ENCODE measurements at places on chromosomes 2 and 18.

DNA sequence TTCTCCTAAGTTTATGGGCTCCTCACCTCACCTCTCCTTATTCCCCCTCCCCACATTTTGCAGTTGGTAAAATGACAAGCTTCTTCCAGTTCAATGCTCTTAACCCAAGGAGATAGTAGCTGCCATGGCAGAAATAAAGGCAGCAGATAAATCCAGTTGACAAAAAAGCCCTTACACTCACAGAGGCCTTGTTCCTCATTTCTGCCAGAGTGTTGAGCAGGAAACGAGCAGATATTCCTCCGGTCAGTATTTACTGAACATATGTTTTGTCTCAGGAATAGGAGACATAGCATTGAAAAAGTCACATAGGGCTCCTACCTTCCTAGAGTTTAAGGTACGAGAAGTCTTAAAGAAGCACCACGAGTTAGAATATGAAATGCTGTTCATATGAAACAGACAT, 493.7 kb upstream of the TNP1 start:
- no peak for DNase-seq

GRCh38 chr2:133270550-133270949, 297.7 kb downstream of the NCKAP5 start:
- DNase-seq: no peak

GRCh38 chr2:54838585-54839035, 115.1 kb downstream of the EML6 start:
- DNase-seq: peak; percentile 58

- no peak for DNase-seq
These were observed 293.0 kb upstream of the CDH2 start for GRCh38 chr18:28469946-28470345.

DNA sequence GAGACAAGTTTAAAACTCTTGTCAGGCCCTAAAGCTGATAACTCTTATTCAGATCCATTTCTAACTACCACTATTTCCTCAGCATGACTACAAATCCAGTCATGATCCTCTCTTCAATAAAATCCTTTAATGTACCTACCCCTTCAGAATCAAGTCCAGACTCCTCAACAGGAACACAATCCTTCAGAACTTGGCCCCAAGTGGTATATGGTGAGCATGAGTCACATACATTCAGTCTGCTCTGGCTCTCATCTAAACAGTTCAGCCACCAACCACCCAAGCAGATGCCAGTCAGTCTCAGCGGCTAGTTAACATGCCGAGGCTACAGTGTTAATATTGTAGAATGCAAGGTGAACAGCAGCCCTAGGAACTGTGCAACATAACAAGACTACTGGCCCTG, 9.7 kb downstream of the LMAN2L start:
- no peak for DNase-seq

GRCh38 chr2:216350214-216350791, 22.0 kb downstream of the MARCHF4 start:
- DNase-seq: no peak

DNA sequence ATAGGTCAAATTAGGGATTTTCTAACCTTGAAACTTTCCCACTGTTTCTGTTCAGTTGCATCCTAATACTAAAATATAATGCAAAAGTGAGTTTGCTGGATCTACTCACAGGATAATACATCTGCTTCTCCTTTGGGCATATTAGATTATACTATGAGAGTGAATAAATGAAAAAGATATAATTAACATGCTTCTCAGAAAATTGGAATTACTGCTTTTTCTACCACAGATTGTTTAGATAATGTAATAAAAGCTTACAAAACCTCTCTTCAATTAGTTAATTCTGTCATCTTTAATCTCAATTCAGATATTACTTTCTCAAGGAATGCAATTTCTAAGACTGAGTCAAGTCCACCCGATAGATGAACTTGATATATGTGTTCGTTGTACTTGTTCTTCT, 1077.2 kb upstream of the CDH2 start:
- DNase-seq: no peak

DNA sequence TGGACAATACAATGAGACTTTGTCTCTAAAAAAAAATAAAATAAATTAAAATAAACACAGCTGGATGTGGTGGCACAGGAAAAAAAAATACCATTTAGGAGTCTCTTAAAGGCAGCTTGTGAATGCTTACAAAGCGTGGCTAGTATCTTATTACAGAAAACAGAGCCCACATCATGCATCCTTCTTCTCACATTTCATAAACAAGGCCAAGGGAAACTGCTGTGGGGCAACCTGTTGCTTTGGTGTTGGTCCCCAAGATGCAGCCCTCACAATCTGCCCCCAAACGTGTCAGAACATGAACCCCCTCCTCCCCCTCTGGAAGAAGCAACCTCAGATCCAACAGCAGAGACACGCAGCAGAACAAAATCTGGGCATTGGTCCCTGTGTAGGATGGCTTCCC, 2.6 kb downstream of the SLC14A1 start:
- no peak for DNase-seq

- DNase-seq: no peak
These were observed 61.0 kb downstream of the CDCA7 start for GRCh38 chr2:173415431-173416381.

DNA sequence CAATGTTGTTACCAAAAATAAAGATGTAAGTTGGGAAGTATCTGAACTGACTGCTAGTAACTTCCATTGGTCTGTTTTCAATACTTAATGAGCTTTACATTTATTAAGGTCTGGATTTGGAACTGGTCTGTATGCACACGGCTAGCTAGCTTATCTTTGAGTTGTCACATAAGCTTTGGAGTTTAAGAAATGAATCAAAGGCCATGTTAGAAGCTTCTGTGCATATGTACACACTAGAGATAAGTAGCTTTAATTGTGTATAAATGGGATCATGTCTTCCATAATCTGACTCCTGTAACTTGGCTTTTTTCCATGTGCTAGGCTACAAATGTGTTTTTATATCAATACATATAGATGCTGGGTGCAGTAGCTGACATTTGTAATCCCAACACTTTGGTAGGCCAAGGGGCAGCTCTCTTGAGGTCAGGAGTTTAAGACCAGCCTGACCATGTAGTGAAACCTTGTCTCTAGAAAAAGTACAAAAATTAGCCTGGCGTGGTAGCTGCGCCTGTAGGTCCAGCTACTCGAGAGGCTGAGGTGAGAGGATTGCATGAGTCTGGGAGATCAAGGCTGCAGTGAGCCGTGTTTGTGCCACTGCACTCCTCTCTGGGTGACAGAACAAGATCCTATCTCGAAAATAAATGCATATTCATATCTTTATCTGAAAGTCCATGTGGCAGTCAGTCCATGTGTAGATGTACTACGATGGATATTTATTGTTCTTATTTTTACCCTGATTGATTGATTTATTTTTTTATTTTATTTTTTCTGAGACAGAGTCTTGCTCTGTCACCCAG, 27.2 kb downstream of the ATIC start:
- DNase-seq: no peak

DNA sequence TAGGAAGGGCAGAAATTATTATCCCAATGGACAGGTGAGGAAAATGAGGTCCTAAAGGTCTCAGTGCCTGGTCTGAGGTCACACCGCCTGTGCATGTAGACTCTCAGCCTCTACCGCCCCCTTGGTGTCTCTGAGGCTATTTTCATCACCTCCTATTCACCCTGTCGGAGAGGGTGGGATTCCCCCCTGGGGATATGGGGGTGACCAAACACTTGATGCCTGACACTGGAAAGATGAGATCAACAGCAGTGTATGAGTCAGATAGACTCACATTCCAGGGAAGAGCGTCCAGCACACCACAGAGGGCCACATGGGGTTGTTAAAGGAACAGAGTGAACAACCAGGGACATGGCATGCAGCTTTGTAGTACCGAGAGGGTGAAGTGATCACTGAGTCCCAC, 199.7 kb downstream of the SMAD2 start:
- no peak for DNase-seq

- DNase-seq: no peak
These were observed 159.0 kb upstream of the HAAO start for GRCh38 chr2:42951263-42951938.

DNA sequence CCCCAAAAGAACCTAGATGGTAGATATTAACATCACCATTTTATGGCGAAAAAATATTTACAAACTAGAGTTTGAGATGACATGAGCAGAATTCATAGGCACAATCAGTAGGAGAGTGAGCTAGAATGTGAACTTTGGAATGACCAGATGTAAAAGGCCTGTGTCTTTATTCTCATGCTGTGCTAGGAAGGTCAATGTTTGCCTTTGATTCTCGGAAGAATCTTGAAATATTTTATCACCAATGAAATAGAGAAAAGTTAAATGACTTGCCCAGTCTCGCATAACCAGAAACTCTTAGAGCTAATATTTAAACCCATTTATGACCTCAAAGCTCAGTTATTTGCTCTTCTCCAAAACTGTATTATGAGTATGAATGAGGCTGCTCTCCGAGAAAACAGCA, 9.2 kb upstream of the REG3G start:
- DNase-seq: no peak
